DMS53 (cell line): ENCODE measurements at places on chromosomes 2 and 18.

- DNase-seq, result no peak
Observed at GRCh38 chr2:119820275-119820674, 60.6 kb downstream of the PTPN4 start.

- DNase-seq, result no peak
Observed at GRCh38 chr2:216548901-216549331, 50.3 kb downstream of the RPL37A start.

DNA sequence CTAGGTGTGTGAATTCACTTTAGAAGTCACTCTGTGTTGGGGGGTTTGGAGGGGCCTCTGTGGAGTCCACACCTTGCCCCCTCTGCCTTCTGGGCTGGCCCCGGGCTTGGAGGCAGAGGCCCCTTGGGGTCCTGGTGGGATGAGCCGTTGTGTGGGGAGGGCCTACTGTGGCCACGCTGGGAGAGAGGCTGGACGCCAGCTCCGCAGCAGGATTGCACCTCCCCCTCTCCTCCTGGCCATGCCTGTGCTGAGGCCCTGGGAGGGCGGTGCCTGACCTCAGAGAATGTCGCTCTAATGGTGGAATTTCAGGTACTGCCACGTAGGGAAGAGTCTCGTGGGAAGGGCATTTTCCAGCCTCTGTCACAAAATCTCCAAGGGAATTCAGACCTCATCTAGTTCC lies 237.0 kb downstream of the ATAD2B start:
- DNase-seq, result no peak

- DNase-seq, result no peak
Observed at GRCh38 chr2:80141007-80141726, 163.4 kb downstream of the LRRTM1 start.

DNA sequence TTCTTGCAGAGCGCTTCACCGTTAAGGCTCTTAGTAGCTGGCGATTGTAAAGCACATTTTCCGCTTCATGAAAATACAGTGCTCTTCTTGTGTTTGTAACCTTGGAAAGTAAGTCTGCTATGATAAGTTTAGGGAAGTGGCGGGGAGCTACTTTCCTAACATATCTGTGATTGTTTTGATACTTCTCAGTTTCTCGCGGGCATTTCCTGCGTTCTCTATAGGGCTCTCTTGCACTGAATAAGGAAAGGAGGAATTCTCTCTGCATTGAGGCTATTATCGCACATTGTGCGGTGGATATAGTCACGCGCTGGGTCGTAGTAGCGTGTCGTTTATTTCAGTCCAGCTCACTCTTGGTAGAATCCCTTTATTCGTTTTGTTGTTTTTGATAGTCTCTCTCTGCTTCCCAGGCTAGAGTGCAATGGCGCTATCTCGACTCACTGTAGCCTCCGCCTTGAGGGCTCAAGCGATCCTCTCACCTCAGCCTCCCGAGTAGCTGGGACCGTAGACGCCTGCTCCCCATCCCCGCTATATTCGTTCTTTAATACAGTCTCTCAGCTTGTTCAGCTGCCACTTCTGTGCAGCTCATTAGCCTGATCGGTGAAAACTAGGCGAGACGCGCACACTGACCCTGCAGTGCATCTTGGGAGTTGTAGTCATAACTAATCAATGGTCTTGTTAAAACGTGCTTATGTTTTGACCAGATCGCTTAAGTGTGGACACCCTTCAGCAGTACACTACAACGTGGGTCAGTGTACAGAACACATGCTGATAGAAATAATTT lies 1.0 kb upstream of the PPP4R3B start:
- peak; percentile 75 for DNase-seq

GRCh38 chr18:27017901-27018500 lies 152.5 kb upstream of the AQP4 start:
- DNase-seq, result peak; percentile 40

DNA sequence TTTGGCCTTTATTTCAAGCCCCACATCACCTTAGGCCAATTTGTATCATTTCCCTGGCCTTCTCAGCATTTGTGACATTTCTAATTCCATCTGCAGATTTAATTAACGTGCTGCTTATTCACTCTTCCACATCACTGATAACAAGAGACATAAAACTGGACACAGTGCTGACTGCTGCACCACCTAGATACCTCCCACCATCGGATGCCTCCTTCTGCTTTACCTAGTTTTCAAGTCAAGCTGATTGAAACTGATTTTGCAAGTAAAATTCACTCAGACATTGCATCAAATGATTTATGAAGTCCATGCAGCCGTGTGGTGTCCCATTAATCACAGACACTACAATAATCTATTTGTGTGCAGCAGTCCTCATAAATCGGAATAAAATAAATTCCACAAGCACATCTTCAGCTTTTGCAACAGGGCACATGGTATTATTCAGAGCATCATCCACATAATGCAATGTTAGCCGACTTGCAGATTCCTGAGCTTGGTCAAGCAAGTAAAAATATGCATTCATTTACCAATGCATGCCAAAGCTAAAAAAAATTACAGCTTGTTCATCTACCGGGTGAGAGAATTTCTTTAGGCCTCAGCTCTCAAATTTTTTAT lies 15.9 kb upstream of the CRIM1 start:
- no peak for DNase-seq

- no peak for DNase-seq
Observed at GRCh38 chr2:47607005-47607679, 175.8 kb upstream of the MSH6 start.

- DNase-seq, result no peak
Observed at GRCh38 chr2:84908948-84909713, 3.7 kb downstream of the TMSB10 start.

GRCh38 chr2:197031803-197032202 lies 105.3 kb upstream of the PGAP1 start:
- DNase-seq, result no peak

GRCh38 chr18:8999872-9000271 lies 102.6 kb upstream of the NDUFV2 start:
- DNase-seq, result no peak

DNA sequence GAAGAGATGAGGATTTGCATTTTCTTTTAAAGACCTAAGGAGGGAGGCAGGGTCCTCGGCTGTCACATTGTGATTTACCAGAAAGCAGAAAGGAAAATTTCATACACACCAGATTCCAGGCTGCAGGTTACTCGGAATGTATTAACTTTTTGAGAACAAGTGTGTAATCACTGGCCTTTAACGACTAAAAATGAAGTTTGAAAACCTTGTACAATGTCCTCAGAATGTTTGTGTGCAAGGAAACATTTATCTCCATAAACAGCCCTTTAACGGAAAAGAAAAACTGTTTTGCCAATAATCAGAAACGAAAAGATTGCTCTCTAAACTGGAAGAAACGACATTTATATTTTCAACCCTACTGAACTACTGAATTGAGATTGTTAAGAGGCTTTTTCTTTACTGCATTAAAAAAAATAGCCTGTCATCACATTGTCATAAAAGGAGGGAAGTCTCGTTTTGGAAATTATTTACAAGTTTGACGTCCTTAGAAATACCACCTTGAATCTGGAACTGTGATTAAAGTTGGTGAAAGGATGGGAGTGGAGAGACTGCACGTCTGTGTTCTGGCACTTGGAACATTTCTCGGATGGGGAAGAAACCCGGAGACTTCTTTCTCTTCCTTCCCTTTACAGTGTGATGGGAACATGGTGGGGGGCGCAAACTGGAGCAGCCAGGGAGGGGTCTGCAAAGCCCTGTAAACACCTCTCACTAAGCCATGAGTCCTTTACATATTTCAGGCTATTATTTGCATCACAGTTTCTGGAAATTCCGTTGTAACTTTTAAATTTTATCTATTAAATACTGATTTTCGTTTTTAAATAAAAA lies 134.1 kb upstream of the SIX3 start:
- DNase-seq, result no peak
